ENCODE measurements at places on chromosomes 7 and 10. TPM values are rescaled to one million over a fixed set of nuclear protein-coding genes. Genes with fewer than 3 reads are reported as not detected.

- DNase-seq = no peak
These were observed 101.8 kb downstream of the CHN2 start for GRCh38 chr7:29296421-29296820.

Gene ECHS1
- 64.6 TPM for total RNA-seq

DNA sequence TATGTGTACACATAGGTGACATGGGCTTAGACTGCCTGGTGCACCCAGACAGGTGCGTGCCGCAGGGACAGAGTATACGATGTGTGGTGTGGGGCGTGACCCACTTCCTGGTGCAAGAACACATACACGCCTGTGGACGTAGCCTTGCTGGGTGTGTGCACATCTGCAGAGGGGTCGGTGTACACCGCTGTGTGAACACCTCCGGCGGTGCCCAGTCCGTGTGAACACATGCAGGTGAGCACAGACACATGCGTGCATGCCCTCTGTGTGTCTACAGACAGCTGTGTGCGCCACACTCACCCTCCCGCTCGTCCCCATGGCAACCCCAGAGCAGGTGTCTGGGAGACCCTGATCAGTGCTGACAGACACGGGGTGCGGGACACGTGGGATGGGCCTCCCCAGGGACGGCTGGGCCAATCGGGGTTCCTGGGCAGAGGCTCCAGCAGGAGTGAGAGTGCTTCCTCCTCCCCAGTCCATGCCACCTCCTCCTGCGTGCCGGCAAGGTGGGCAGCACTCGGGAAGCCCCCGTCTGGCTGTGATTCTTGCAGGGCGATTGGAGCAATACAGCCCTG, 23.4 kb downstream of the ELFN1 start:
- no peak for DNase-seq

DNA sequence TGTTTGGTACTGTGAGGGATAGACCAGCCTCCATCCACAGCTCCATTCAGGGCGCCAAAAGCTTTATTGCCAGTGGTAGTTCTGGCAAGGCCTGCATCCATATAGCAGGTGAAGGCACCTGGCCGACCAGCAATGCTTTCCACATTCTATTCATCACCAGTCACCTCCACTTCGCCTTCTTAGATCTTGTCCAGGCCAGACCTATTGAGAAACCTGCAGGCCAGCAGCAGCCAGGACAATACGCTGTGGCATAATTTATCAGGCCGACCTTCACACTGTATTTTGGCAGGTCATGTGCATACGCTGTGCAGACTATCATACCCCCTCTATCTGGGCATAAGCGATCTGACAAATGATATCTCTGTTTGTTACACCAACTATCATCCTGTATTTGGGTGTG, 15.2 kb upstream of the KNDC1 start:
- DNase-seq = no peak

Gene CPEB3
- 12.2 TPM for total RNA-seq

Gene PURB
- total RNA-seq = 18.0 TPM

Gene FBXO24
- not detected for total RNA-seq

- no peak for DNase-seq
These were observed 38.0 kb upstream of the ZNRF2 start for GRCh38 chr7:30246392-30246791.

DNA sequence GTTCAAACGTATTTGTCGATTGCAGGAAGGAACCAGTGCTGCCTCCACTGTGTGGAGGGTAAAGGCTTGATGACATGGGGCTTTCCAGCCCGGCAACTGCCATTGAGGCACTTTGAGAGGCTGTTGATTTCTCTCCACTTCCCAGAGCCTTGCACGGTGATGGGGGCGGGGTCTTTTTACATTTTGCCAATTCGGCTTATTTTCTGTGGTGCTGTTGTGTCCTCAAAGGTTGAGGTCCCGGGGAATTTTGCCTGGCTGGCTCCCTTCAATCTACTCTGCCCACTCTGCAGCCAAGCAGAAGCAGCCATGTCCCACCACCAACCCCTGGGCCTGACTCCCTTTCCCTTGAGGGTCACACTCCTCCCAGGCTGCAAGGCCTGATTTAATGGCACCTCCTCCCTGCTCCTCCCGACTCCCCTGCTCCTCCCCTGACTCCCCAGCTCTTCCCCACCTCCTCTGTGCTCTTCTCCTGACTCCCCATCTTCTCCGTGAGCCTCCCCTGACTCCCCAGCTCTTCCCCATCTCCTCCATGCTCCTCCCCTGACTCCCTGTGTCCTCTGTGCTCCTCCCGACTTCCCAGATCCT, 39.0 kb downstream of the OAT start:
- no peak for DNase-seq

Gene MBLAC1
- 1.1 TPM for total RNA-seq

GRCh38 chr10:71805776-71806703, 32.7 kb upstream of the VSIR start:
- DNase-seq = no peak

DNA sequence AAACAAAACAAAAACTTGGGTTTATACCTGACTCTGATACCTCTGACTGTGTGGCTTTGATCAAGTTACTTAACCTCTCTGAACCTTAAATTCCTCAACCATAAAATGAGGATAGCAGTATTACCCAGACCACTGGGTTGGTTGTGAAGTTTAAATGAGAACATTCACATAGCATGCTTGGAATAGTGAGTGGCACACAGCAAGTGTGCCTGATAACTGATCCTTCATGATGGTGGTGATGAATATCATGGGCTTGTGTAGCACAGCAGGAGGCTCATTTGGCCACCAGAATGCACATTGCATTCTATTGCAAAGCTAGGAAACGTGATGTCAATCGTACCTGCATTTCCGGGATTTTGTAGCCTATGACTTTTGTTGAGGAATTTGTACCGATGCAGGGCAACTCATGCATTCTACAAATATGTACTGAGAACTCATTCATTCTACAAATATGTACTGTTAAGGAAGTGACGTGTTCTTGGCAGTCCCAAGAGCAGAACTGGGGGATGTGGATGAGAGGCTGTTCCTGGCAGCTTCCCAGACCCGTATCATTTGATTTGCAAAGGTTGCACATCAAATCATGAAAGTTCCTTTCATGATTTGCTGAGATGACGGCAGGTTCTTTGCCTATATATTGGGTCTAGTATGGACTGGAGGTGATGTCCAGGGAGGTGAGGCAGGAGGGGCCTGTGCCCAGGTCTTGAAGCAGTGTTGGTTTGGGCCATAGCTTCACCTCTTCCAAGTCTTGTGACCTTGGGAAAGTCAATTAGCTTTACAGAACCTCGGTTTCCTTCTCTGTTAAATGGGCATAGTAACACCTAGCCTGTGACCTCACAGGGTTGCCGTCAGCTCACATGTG, 94.6 kb upstream of the SMNDC1 start:
- no peak for DNase-seq

GRCh38 chr10:127945341-127945758, 38.4 kb downstream of the PTPRE start:
- DNase-seq = no peak

Measured in thoracic aorta (tissue), 2 donors.